Sigmoid colon (tissue), 7 donors: ENCODE measurements at places on chromosomes 12 and 14. TPM values are rescaled to one million over a fixed set of nuclear protein-coding genes. Genes with fewer than 3 reads are reported as not detected.

Gene RNASE7
- total RNA-seq: not detected

Gene CLEC4C
- total RNA-seq: not detected

Gene DHH
- not detected for total RNA-seq

Gene DNAJC22
- total RNA-seq: 0.16 TPM

Gene SERPINA12
- not detected for total RNA-seq

Gene CLECL1
- total RNA-seq: not detected

DNA sequence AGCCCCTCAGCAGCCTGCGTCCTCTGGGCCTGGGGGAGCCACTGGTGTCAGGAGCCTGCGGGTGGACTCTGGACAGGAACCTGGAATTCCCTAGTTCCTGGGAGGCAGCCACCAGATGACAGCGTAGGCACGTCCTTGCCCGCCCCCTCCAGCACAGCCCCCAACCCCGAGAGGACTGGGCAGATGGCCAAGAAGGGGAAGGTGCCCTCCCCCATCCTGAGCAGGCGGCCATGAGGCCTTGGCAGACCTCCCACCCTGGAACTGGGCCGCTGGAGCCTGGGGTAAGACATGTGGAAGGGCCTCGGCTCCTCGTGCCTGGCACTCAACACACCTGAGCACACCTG, 60.4 kb upstream of the FBRSL1 start:
- no peak for DNase-seq

DNA sequence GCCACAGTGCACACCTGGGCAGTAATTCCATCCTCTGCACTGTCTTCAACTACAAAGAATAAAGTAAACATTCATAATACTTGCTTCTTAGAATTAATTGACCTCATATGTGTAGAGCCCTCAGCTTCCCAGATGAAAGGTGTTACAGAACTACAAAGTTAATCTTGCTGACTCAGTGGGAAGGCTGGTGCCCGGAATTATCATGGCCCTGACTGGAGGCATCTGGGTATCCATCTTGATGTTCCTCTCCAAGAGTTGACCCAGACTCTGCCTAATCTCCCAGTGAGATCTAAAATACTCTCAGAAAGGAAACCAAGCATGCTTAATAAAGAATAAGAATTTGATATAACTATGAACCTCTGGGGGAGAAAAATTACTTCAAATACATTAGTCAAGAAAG, 147.0 kb upstream of the ARID2 start:
- no peak for DNase-seq

- no peak for DNase-seq
Measured at GRCh38 chr12:65656891-65657351, 167.4 kb upstream of the HMGA2 start.

DNA sequence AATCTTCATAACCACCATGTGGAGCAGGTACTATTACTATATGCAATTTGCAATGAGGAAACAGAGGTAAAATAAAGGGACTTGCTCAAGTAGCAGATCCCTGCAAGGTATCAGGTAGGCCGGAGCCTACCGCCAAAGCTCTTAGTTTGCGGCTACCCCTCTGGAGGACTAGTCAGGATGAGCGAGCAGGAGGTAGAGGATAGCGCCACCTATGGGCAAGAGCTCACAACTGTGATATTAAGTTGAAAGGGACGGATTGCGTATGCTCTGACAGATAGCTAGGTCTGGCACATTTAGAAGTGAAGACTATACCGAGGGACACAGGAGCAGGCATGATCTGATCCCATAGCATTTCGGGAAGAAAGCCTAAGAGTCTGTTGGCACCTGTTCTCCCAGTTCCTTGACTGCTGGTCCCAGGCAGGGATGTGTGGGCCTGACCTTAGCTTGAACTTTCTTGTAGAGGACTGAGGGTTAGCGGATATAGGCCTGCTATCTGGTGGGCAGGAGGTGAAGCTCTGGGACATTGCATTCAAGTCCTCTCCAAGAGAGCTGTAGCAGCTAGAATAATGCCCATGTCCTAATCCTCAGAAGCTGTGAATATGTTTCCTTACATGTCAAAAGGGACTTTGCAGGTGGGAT, 48.0 kb downstream of the SLC17A8 start:
- DNase-seq: no peak

GRCh38 chr12:1630133-1630826, 1.2 kb downstream of the WNT5B start:
- DNase-seq: peak; percentile 82

- DNase-seq: no peak
Measured at GRCh38 chr12:123329799-123330198, 34.8 kb downstream of the SBNO1 start.

DNA sequence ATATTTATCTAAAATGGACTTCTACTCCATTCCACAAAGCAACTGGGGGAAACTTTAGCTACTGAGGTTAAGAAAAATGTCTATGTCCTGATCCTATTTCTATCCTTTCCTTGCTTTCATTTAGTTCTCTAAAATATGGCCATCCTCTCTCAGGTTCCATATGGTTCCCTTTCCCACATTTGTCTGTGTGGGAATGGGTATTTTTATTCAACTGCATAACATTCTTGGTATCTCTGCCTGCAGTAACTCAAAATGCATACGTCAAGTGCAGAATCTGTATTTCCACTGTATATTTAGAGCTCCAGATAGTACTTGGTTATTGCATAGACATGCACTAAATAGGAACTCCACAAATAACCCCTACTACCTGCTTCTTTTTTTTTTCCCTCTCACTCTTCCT, 130.6 kb upstream of the BTG1 start:
- no peak for DNase-seq

DNA sequence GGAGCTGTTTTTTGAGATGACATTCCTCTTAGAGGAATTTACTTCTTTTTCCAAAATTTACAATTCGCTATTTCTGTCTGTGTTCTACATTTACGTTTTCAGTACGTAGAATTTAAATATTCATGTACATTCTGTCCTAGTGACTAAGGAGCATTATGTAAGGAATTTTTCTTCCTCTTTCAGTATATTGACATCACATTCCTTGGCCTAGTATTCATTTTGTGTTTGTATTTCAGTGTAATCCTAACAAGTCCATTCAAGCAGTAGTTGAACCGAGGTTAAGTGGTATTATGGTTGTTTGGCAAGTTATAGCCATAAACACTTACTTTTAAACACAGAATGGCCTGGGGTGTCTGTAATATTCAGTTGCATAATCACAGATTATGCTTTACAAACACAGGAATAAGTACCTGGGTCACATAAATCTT, 465.2 kb downstream of the PCNX1 start:
- DNase-seq: no peak

DNA sequence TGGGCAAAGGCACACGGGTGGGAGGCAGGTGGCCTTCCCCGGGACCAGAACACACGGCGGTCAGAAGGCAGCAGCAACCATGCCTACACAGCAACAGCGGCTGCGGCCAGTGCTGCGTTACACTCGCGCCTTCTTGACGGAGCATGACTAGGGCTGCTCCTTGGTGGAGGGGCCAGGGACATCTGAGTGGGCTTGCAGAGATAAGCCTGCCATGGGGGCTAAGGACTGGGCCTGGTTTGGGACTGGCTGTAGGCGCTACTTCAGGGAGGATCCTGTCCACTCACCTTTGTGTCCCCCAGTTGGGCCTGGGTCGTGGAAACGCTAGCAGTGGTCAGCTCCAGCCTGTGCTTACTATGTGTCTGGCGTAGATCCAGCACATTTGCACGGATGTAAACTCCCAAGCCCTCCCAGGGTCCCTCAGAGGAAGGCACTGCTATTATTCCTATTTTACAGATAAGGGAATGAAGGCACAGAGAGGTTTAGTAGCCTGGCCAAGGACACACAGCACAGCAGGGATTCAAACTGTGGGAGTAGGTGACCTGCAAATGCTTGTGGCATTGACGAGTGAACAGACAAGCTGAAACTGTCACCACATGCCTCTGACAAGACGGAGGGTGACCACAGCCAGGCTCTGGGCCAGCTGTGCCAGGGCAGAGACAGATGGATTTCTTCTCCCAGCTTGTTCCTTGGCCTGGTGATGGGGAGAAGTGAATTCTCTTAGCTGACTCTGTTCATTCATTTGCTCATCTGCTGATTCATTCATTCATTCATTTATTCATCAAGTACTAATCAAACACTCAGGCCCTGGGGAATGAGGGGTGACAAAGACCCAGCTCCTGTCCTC, 31.9 kb upstream of the DLK1 start:
- no peak for DNase-seq

- DNase-seq: no peak
Measured at GRCh38 chr14:34368115-34368970, 93.7 kb downstream of the SPTSSA start.

DNA sequence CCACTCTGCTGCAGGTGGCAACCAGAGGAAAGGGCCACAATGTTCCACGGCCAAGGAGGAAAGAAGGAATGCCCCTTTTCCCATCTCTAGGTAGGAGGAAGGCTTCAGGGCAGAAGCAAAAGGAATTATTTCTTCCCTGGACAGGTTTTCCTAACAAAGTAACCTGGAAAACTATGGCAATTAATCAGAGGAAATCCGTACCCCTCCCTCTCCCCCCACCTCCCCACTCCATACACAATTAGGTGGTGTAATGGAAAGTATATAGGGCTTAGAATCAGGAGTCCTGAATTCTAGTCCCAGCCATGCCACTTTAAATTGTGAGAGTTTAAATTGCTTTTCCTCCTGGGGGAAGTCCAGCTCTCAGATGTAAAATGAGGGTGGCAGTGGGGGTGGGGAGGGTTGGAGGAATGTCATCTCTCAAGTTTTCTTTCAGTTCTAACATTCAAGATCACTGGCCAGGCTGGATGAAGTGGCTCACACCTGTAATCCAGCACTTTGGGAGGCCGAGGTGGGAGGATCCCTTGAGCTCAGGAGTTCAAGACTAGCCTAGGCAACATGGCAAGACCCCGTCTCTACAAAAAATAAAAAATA, 1.7 kb downstream of the DHH start:
- no peak for DNase-seq
